ENCODE measurements at places on chromosomes 2 and 18. TPM values are rescaled to one million over a fixed set of nuclear protein-coding genes. Genes with fewer than 3 reads are reported as not detected.

The MFSD6 gene
- 33.7 TPM for total RNA-seq

The SULT1C4 gene
- total RNA-seq, result not detected

The HRH4 gene
- not detected for total RNA-seq

The UGT1A5 gene
- total RNA-seq, result not detected

The SULT1C2 gene
- 0.29 TPM for total RNA-seq

The NPPC gene
- 0.12 TPM for total RNA-seq

All from A172 (cell line).